Stimulated activated CD4-positive, alpha-beta T cell treated with anti-CD3 and anti-CD28 coated beads, Interleukin-4, amount 100 ng/mL, for 1 hour (primary cell): ENCODE measurements at places on chromosomes 2 and 18.

- DNase-seq: no peak
Measured at GRCh38 chr18:67068608-67069007, 447.9 kb downstream of the DSEL start.

- no peak for DNase-seq
Measured at GRCh38 chr2:224056889-224057288, 17.8 kb upstream of the SERPINE2 start.

GRCh38 chr2:170505631-170506275, 209.4 kb upstream of the SP5 start:
- no peak for DNase-seq

GRCh38 chr2:39867268-39867667, 88.2 kb upstream of the THUMPD2 start:
- DNase-seq: no peak

GRCh38 chr2:160842286-160842685, 317.9 kb upstream of the TANK start:
- DNase-seq: no peak

DNA sequence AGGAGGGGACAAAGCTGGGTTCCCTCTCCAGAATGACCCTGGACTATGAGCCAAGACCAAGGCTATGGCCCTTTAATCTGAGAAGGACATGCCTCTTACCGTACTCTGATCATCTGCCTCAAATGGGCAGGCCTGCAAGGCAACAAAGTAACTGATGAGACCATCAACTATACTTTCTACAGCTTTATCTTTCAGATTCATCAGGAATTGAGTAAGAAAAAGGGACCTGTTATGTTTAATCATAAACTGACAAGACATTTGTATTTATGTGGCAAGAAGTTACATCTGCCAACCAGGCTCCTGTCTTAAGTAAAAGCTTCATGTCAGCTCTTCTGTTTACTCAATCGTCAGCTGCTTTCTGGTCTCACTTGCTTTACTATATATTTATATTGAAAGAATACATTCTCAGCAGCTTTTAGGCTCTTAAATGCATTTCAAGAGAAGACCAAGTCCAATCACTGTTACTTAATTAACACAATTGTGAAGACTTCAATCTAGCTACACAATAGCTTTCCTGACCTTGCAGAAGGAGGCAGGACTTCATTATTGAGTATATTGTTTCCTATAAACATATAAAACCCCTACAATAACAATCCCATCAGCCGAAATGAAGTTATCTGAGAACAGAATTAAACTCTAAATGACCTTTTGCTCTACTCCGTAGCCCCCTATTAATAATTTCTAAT, 163.8 kb downstream of the ETAA1 start:
- DNase-seq: no peak

DNA sequence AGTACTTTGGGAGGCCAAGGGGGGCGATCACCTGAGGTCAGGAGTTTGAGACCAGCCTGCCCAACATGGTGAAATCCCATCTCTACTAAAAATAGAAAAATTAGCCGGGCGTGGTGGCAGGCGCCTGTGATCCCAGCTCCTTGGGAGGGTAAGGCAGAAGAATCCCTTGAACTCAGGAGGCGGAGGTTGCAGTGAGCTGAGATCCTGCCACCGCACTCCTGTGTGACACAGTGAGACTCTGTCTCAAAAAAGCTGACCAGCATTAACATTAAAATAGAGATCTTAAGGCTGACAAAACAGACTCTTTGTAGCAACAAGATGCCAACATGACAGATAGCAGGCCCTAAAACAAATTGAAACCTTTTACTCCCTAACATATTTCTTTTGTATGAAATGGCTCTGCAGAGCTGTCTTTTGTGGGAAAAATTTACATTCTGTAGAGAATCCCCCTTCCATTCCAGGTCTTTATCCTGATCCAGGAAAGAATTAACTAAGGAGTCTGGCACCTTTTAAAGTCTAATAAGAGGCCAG, 213.9 kb downstream of the RAB3GAP1 start:
- DNase-seq: no peak

DNA sequence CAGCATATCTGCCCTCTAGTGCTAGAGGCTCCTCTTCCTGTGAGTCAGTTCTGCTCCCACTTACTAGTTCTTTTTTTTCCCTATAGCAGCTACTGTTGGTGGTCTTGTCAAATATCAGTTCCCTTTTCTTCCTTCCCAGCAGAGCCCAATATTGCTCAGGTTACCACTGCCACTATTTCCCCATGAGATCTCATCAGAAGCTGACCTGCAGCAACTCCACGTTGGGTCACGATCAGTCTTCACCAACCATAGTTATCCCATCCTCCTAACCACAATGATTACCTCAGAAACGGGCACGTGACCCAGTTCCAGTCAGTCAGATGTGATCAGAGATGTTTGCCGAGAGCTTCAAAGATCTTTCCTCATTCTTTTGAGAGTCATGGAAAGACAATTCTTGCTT, 59.7 kb upstream of the CAPN13 start:
- DNase-seq: no peak

- DNase-seq: no peak
Measured at GRCh38 chr2:104213758-104214157, 640.2 kb upstream of the POU3F3 start.

- no peak for DNase-seq
Measured at GRCh38 chr18:8816816-8817215, 111.5 kb downstream of the MTCL1 start.

- no peak for DNase-seq
Measured at GRCh38 chr18:22233266-22233665, 63.9 kb downstream of the GATA6 start.

DNA sequence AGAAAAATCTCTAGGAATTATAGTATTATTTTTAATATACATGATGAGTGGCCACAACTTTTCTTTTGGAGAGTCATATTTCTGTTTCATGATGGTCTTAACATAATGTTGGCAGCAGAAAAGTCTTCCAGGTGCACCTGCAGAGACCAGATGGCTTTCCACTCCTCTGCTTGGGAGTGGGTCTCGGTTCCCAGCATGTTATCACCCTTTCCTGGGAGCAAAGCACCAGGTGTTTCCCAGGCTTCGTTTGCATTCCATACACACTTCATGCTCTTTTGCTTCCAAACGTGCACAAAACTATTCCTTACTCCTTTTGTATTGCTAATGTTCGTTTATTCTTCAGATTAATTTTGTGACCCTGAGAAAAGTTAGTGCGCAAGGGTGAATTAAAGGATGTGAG, 305.2 kb downstream of the CDH2 start:
- DNase-seq: no peak

DNA sequence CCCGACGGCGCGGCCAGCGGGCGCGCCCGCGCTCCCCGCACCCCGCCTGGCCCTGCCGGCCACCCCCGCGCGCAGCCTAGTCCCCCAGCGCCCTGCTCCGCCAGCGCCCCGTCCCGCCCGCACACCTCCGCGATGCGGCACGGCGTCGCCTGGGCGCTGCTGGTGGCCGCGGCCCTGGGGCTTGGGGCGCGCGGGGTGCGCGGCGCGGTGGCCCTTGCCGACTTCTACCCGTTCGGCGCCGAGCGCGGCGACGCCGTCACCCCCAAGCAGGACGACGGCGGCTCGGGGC, 232 bp downstream of the SNED1 start:
- no peak for DNase-seq

DNA sequence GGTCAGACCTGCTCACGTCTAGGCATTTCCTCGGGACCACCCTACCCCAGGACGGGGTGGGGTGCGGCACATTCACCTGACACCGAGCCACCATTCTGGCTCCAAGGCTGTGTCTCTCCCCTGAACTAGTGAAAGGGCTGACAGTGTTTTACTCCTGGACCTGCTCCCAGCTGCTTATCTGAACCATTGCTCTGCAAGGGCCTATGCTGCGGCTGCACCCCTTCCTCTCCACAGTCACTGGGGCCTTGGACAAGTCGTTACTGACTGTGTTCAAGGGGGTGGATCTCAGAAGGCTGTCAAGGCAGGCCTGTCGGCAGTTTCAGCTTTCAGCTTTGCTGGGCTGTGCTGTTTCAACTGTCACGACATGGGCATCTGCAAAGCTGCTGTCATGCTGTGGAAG, 11.7 kb downstream of the CREG2 start:
- no peak for DNase-seq

GRCh38 chr18:74563999-74564398, 29.7 kb downstream of the CNDP1 start:
- no peak for DNase-seq

DNA sequence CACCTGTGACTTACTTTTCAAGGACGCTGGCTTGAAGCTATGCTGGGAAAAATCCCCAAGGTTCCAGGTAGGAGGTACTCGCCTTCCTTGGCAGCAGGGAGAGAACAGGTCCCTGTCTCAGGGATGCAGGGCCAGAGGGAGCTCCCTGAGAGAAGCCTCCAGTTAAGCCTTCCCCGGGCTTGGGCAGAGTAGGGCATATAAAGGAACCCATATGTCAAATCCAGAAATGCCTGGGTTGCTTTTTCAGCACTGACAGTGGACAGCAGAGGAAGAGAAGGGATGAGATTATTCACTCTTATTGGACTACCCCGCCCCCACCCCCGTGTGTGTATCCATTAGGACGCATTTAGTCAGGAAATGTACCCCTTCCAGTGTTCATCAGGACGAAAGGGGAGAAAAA, 89.3 kb upstream of the TEX51 start:
- DNase-seq: no peak

DNA sequence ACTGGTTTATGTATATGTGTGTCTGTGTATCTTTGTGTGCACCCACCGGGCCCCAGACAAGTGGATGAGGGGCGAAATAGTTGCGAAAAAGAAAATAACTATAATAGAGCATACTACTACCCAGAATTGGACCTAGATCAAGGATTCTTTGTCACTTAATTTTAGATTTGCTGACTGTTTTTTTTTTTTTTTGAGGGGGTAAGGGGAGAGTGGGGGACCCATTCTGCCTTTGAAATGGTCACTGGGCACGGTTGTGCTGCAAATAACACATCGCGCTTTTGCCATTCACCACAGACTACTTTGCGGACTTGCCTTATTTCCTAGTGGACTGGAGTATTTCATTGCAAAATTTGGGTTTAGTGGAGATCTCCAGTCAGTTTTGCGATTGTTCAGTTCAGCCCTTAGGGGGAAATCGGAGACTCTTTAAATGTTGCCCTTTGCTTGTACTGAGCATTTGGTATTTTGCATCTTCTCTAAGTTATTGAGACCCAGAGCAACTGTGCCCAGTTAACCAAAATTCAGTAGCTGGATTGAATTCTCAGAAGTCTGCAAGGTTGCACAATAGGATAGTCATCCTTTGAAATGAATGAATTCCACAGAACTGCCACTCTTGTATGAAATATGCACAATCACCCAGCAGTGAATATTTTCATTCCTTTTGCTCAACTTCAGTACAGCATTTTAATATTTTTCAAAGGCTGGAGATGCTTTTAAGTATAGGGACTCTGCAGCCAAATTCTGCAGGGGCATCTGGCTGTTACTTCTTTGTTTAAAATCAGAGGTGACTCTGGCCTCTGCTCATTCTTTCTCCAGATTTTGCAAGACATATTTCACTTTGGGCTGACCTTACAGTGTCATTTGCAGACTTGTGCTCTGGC, 2.9 kb downstream of the TRIB2 start:
- no peak for DNase-seq

GRCh38 chr2:44168681-44169154, at the start of gene PPM1B:
PPM1B (plus strand) TSS chr2:44168875; CDS start chr2:44201200, 32,325 bp downstream.
- DNase-seq: peak; percentile 99

DNA sequence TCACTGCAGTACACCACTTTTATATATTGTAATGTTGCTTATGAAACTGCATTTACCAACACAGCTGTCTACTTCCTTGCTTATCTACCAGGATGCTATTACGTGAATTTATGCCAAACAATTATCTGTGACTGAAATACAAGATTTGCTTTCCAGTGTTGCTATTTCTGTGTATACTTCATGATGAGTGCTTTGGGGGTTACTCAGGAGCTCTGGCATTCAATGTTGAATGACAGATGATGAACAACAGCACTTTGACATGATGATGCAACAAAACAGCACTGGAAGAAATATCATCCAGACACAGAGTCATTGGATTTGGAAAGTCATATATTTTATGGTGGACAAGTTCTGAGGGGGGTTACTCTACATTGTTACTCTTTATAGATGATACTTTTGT, 125.8 kb downstream of the NETO1 start:
- DNase-seq: no peak

- DNase-seq: no peak
Measured at GRCh38 chr18:60446821-60447220, 74.2 kb upstream of the MC4R start.

DNA sequence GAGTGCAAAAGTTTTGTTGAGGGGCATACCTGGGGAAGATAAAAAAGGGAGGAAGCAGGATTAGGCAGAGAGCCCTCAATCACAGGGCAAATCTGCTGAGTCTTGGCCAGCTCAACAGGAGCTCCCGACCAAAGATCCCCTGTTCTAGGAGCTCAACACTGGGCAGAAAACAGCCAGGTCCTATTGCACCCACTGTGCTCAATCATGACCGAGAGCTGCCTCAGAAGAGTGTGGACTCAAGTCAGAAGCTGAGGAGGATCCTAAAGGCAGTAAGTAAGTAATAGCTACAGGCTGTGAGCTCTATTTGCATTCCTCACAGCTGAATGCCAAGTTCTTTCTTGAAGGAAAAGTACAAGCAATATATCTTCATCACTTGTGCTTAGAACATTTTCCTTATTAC, 334.4 kb upstream of the NRP2 start:
- no peak for DNase-seq

DNA sequence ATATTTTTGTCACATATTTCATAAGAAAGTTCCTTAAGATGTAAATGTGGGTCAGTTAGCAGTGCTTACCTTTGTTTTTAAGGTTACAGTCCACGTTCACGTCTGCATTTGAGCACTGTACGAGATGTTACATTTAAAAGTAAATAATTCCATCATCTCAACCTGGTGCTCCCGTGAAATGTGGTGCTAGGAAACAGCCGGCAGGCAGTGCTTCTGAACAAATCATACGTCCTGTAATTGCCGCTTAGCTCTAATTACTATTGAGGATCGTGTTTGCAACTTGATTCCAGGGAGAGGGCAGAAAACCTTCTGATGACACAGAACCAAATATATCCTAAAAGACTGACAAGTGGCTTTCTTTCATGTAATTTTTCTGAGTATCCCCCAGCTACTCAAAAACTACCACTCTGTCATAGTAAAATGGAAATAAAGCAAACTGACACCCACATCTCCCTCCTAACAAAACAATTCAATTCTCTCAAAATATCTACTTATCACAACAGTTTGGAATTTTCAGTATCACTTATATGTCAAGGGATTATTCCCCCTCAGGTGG, 297.8 kb upstream of the SESTD1 start:
- no peak for DNase-seq

DNA sequence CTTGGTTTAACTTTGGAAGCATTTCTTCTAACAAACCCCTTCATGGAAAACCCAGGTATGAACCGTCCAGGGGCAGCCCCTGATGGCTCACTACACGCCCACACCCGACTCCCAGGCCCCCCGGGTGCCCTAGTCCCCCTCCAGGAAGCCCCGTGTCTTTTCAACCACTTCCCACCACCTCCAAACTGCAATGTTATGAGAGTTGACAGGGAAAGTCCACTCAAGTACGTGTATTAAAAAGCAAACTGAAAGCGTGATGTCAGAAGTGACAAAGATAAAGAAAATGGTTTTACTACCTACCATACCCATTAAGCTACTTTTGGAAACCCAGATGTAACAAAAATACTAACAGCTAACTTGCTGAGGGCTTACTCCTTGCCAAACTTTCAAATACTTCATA, 51.5 kb downstream of the L3MBTL4 start:
- no peak for DNase-seq
